CD8-positive, alpha-beta memory T cell (primary cell): ENCODE measurements at places on chromosomes 6 and 20.

- no peak for DNase-seq
Observed at GRCh38 chr6:33297406-33297955, 1.3 kb downstream of the RGL2 start.

GRCh38 chr20:16415071-16416053 is 157.9 kb downstream of the KIF16B start:
- DNase-seq = no peak

GRCh38 chr6:76861403-76861802 is 601.9 kb downstream of the HTR1B start:
- DNase-seq = no peak

DNA sequence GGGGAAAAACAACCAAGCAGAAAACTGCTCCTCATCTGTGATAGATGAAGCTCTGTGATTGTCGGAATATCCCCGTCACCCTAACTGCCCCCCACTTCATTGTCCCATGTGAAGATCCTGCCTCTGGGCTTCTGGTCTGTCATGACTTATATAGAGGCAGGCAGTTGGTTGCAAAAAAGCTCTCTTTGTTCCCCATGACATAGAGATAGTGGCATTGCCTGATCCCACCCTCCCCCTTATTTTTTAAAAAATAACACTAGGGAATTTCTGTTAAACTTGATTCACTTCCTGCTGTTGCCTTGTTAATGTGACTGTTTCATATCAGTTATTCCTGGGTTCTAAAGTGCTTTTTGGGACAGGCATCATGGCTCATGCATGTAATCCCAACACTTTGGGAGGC is 203.1 kb downstream of the JARID2 start:
- DNase-seq = no peak

DNA sequence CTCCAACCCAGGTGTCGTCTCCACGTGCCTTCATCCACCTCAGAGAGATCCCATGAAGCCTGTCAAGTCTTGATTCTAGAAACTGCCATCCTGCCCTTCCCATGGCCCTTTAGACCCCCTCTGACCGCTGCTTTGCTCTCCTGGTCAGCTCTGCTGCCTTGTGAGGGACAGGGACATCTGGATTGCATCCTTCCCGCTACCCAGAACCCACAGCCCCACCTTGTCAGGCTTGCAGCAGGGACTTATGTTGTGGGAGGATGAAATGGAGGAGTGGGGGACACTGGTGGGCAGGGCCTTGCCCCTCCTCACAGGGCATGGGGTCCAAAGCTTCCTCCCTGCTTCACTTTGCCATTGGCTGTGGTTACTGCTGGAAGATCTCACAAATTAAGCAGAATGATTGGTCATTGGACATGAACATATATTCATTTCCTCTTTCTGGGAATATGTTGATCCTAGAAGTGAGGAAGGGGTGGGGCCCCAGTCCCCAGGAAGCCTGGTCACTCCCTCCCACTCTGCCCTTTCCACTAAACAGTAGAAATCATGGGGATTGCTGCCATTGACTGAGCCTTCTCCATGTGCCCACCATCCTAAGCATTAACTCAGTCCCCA is 4.5 kb downstream of the GLP1R start:
- no peak for DNase-seq

DNA sequence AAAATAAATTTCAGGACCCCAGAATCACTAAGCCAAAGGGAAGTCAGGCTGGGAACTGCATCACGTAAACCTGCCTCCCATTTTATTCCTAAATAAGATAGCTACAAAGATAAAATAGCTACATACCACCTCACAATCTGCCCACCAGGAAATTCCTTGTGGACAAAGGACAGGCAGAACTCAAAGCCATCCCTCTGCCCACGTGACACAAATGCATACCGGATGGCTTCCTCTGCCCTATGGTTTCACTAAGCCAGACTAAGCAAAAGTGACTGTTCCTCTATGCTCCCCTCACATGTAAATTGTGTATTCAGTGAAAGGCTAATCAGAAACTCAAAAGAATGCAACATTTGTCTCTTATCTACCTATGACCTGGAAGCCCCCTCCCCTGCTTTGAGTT is 15.0 kb downstream of the MBOAT1 start:
- DNase-seq = no peak

DNA sequence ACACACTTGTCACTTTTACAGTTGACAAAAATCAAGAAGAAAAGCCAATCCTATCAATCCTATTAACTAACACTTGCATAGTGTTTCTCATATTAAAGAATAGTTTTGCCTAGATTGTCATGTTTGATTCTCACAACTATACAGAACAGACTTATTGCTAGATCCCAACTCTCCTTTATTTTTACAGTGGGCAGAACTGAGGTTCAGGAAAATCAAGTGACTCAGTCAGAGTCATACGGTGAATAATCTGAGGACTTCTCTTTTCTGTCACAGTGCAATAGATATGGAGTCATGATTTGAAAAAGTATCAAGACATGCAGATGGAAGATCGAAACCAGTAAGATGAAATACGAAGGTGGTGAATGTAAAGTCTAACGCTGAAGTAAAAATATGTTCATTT is 195.1 kb upstream of the CITED2 start:
- no peak for DNase-seq

- no peak for DNase-seq
Observed at GRCh38 chr6:98924647-98925046, 23.1 kb downstream of the FBXL4 start.

- no peak for DNase-seq
Observed at GRCh38 chr6:166323395-166323794, 15.2 kb upstream of the PRR18 start.

DNA sequence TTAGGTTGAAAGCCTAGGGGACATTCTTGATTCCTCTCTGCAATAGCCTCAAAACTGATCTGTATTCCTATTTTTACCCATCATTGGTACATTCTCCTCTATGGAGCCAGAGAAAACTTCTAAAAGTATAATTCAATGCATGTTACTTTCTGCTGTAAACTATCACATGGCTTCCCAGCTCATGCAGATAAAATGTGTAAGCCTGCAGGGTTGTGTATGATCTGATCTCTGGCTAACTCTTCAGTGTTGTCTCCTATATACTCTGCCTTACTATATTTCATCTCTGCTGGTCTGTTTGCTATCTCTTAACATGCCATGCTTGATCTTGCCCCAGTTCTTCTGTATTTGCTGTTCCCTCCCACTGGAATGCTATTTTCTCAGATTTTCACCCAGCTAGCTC is 323.3 kb upstream of the RSPO3 start:
- no peak for DNase-seq
